Muscle of arm (tissue), 14 donors: ENCODE measurements at places on chromosomes 6 and 20. TPM values are rescaled to one million over a fixed set of nuclear protein-coding genes. Genes with fewer than 3 reads are reported as not detected.
A peak's percentile ranks its signal among the peaks of the same experiment; 100 is the strongest.

Gene IRF4
- 0.67 TPM for polyA plus RNA-seq

- no peak for DNase-seq
Observed at GRCh38 chr6:157877149-157877548, 54.1 kb downstream of the SNX9 start.

Gene UTRN
- polyA plus RNA-seq = 41.5 TPM

Gene GRIK2
- 0.79 TPM for polyA plus RNA-seq

DNA sequence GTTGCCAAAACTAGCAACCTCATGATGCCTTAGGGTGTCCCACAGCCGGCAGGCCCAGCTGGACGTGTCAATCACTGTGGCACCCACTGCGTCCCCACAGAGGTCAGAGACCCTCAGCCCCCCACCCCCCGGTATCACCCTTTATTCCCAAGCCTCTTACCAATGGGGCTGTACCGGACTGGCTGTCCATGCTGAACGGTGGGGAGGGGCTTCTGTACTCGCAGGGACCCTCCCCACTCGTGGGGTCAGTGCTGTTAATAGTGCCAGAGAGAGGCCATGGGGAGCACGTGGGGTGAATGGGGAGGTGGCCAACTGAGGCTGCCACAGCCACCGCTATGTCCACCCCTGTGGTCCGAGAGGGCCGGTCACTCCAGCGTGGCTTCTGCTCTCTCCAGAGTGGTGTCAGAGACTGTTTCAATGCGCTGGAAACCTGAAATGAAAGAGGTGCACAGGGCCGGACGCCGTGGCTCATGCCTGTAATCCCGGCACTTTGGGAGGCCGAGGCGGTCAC, 68.6 kb downstream of the THBS2 start:
- no peak for DNase-seq

Gene DNAH8
- not detected for polyA plus RNA-seq

- no peak for DNase-seq
Observed at GRCh38 chr6:15936503-15936902, 192.4 kb upstream of the MYLIP start.

DNA sequence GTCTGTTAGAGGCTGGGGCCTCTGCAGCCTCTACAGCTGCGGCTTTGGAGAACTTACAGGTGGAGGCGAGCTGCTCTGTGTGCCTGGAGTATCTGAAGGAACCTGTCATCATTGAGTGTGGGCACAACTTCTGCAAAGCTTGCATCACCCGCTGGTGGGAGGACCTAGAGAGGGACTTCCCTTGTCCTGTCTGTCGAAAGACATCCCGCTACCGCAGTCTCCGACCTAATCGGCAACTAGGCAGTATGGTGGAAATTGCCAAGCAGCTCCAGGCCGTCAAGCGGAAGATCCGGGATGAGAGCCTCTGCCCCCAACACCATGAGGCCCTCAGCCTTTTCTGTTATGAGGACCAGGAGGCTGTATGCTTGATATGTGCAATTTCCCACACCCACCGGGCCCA, 2.6 kb downstream of the TRIM39 start:
- DNase-seq = no peak

DNA sequence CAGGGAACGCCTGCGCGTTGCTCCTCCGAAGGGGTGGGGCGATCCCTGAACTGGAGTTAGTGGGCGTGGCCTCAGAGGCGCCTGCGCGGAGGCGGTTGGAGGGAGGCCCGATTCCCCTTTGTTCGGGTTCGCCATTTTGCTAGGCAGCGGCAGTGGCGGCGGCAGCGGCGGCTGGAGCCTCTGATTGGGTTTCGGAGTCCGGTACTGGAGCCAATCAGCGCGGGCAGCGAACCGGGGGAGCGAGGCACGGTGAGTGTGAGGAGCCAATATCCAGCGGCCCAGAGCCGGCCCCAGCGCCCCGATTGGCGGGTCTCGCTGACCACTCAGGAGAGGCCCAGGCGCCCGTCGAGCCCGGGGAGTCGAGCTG, at the start of gene NFYA:
TSS of gene NFYA (plus strand) at position 139 of the 367 bp plus-strand sequence. CDS start 6,116 bp downstream, outside the sequence.
- DNase-seq = no peak

DNA sequence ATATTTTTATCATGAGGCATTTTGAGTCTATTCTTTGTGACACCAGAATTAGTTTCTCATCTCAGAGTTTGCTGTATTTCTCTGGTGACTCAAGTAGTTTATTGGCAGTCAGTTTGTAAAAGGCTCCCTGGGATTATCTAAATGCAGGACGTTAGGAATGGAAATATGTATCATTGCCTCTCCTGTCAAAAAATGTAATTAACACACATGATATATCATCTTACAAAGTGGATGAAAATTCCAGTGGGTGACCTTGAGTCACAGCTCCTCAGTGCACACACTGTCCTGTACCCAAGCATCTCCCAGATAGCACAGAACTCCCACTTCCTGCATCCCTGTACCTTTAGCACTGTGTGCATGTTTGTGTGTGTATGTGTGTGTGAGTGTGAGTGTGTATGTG, 258.6 kb downstream of the LAMA2 start:
- peak; percentile 58 for DNase-seq

GRCh38 chr6:83536034-83536646, 23.8 kb downstream of the PRSS35 start:
- peak; percentile 22 for DNase-seq

DNA sequence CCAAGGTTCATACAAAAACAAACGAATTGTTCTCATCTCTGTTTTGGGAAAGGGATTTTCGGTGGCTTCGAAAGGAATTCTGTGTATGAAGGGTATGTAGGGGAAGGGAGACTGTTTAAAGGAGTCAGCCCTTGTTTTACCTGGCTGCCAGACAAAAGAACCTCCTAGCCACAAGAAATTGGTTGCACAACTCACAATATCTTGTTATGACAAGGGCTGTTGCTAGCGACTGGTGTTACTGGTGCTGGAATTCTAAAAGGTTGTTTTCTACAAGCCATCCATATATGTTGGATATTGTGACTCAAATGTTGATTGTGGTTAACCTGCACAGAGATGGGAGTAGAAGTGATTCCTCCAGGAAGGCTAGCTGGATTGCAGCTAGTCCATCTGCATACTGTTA, 34.6 kb upstream of the CITED2 start:
- DNase-seq = no peak

- DNase-seq = peak; percentile 32
Observed at GRCh38 chr6:11706171-11706570, 72.4 kb downstream of the ADTRP start.

DNA sequence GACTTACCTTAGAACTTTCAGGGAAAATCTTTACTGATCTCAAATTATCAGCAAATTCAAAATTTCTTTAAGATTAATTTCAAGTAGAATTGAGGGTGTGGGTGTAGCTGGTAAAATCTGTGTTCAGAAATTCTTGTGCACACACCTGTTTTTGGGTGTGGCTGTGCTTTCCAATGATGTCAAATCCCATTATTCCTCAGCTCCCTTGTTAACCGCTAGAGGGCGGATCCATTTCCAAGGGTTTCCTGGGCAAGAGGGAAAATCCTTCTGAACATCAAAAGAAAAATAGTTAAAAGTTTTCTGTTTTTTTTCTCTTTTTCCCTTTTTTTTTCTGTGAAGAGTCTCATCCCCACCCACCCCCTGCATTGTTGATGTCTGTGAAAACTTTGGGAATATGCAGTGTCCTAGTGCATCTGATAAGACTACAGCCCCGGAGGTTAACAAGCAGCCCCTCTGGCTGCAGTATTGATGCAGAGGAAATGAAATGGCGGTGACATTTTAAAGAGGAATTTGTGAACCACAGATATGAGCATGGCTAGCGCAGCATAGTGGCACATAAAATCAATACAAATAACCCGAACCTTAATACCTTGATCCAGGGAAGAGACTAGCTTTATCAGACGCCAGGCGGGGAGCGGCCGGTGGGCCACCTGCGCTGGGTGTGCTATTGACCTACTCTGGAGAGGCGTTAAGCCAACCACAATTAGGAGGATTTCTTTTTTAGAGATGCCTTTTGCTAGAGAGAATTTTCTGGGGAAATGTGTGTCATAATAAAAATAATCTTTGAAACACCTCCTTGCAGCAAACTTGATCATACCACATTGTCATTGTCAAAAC, 130.9 kb downstream of the FOXA2 start:
- DNase-seq = no peak

DNA sequence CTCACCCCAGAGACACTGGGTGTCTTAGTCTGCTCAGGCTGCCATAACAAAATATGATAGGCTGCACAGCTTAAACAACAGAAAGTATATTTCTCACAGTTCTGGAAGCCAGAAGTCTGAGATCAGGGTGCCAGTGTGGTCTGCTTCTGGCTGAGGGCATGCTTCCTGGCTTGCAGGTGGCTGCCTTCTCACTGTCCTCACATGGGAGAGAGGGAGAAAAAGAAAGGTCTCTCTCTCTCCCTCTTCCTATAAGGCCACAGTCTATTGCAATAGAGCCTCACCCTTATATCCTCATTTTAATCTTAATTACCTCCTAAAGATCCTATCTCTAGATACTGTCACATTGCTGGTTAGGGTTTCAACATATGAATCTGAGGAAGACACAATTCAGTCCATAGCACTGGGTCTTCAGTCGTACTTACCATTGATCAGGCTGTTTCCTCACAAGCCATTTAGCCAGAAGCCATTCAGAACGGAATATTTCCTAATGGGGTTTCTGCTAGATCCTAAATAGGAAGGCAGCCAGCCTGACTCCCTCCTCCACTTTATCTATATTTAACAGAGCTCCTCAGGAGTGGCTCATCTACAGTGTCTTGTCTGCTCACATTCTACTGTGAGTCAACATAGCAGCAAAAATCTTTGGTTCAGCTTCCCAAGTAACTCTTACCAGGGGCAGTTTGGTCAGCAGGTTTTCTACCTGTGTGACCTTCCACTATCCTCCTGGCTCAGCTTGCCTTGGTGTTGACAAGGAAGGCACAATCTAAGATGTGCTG, 42.2 kb downstream of the CD164 start:
- DNase-seq = no peak

DNA sequence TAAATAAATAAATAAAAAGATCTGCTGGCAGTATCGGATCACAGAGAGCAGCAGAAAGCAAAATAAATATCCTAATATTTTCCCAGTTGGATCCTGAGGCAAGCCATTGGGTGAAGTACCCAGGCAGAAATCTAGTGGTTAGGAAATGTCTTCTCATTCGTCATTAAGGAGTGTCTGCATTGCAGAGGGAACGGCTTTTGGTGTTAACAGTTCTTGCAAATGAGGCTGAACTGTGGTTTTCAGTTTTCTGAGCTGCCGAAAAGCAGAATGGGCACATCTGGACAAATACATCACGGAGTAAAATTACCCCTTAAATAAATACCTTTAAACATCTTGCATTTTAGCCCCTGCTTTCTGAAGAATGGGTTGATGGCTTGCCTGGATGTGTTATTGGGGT, 82.3 kb upstream of the MPC1 start:
- no peak for DNase-seq

Gene FOXF2
- polyA plus RNA-seq = 0.31 TPM

- no peak for DNase-seq
Observed at GRCh38 chr6:169441292-169441691, 187.6 kb upstream of the THBS2 start.

- DNase-seq = no peak
Observed at GRCh38 chr6:83160167-83160566, 32.9 kb downstream of the PGM3 start.

DNA sequence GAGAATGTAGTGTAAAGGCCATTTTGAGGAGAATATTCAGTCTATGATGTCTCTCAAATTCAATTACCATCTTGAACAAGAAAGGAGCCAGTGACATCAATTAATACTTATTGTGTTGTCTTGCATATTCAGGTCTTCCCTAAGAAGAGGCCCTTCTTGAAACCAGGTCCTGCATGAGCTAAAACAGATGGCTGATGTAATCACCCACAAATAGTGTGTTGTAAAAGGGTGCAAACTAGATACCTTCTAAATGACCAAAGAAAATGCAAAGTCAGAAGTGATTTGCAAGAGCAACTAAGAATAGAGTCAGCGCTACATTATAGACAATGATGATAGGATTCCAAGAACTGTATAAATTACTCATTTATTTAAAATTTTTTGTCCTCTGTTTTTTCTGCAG, 97.0 kb downstream of the BTBD3 start:
- no peak for DNase-seq

GRCh38 chr20:10131732-10132345, 86.8 kb upstream of the SNAP25 start:
- peak; percentile 26 for DNase-seq

Gene ARG1
- 0.66 TPM for polyA plus RNA-seq

DNA sequence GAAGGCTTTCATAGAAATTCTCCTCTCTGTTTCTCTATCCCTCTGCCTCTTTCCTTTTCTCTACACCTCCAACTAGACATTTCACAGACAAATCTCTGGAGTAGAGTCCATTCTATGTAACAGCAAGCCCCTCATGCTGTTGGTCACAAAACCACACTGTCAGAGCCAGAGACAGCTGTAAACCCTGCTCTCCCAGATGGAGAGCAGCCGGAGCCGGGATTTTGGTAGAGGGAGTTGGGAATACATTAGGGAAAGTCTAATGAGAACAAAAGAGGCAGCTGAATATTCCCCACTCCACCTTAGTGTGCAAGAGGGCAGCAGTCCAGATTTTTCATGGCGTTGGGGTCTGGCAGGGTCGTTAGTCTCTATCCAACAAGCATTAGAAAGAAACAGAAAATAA, 68.3 kb upstream of the EDN1 start:
- DNase-seq = peak; percentile 11

DNA sequence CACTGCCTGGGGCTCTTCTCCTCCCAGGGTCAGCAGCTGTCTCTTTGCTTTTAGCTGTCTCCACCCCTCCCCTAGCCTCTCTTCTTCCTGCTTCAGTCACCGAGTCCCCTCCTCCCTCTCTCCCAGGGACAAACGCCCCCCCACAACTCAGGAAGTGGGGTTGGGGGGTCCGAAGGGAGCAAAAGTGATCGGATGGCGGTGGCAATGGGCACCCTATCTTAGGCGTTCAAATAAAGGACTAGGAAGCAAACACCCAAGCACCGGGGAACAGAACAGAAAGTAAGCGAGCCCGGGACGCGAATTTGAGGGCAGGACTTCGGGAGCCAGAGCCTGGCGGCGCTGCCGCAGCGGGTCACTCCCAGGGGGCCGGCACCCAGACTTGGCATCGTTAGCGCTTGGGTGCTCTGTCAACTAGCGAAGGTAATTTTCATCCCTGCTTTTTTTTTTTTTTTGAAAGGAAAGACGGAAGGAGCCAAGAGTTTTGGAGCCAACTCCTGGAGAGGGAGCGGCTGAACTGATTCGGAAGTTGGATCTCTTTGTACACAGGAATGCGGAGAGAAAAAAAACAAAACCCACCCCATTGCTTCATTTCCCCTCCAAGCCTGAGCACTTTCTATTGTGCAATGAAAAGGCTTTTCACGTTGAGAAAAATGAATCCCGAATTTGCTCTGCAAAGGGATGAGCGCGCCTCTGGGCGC, 815 bp upstream of the ITPR3 start:
- DNase-seq = peak; percentile 55

Gene MUCL3
- polyA plus RNA-seq = not detected
